ENCODE measurements at places on chromosomes 7 and 10. TPM values are rescaled to one million over a fixed set of nuclear protein-coding genes. Genes with fewer than 3 reads are reported as not detected.
A peak's percentile ranks its signal among the peaks of the same experiment; 100 is the strongest.

DNA sequence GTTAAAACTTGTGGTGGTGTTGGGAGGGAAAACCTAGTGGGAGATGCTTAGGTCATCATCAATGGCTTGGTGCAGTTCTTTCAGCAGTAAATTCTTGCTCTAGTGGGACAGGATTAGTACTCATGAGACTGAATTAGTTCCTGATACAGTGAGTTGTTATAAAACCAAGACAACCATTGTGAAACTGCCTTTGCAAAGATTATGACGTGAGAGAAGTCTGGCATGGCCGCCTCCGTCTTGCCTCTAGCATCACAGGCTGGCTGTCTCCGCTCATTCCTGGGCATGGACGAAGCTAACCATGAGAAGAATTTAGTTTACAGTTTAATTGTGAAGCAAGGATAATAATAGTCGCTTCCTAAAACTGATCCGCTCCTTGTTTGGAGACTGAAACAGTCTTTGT, 186.4 kb downstream of the KIF20B start:
- DNase-seq: peak; percentile 61

Gene AFAP1L2
- 71.4 TPM for total RNA-seq

Gene DNAJC30
- total RNA-seq: 1.0 TPM

Gene GBX1
- total RNA-seq: not detected

GRCh38 chr10:98039690-98040381, 9.4 kb upstream of the CRTAC1 start:
- DNase-seq: peak; percentile 52

DNA sequence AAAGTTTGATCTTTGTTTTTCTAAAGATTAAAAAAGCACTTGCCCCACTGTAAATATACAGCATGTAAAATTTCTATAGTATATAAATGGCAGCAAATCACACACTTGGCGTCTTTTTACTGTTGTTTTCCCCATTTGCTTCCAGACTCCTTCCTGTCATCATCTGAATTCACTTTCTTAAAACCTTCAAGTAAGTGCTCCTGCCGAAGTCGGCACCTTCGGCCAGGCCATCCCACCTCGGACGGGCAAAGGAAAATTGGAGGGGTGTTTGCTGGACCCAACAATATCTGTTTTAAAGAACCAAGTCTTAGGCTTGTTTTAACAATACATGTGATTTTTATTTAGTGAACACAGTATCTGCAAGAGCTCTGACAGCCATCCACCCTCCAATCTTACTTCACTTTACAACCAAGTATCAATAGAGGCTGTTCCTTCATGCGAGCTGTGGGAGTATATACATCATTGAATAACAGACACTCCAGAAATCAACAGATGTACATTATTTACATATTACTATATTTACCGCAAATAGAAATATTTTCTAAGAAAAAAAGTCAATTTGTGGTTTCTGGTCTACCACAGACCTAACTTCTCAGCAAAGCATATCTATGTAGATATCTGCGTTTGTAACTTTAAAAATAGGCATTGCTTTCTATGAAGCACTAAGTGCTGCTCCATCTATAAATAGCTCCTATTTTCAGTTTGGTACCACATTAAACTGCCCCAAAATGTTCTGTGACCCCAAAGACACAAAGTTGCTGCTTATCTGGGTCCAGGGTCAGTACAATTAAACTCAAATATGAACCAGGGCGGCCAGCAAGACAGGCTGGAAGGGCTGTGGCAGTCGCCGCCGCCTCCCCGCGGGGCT, 110.7 kb downstream of the CYTH3 start:
- no peak for DNase-seq

Gene STAM
- total RNA-seq: 37.9 TPM

DNA sequence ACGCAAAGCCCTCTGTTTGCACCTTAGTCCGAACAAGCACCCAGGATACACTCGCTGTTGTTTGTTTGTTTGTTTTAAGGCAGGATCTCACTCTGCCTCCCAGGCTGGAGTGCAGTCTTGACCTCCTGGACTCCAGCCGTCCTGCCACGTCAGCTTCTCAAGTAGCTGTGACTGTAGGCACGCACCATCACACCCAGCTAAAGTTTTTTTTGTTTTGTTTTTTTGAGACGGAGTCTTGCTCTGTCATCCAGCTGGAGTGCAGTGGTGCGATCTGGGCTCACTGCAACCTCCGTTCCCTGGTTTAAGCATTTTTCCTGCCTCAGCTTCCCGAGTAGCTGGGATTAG, 76.8 kb downstream of the CTBP2 start:
- peak; percentile 97 for DNase-seq

- peak; percentile 4 for DNase-seq
These were observed 112.5 kb upstream of the GHITM start for GRCh38 chr10:84026821-84027257.

Gene USP54
- 61.1 TPM for total RNA-seq

Gene FZD8
- total RNA-seq: 8.9 TPM

Gene ZNF680
- 24.6 TPM for total RNA-seq

- no peak for DNase-seq
These were observed 62.2 kb downstream of the PODXL start for GRCh38 chr7:131494182-131494581.

GRCh38 chr7:81068-81925, 111.1 kb upstream of the FAM20C start:
- DNase-seq: no peak

Gene SLC26A5
- not detected for total RNA-seq

Gene WDFY4
- not detected for total RNA-seq

Gene SH2D4B
- total RNA-seq: not detected

GRCh38 chr10:99457813-99458212, 27.4 kb upstream of the GOT1 start:
- DNase-seq: no peak

Gene EGR2
- total RNA-seq: 0.40 TPM

GRCh38 chr7:44711528-44711927, 37.1 kb upstream of the ZMIZ2 start:
- no peak for DNase-seq

DNA sequence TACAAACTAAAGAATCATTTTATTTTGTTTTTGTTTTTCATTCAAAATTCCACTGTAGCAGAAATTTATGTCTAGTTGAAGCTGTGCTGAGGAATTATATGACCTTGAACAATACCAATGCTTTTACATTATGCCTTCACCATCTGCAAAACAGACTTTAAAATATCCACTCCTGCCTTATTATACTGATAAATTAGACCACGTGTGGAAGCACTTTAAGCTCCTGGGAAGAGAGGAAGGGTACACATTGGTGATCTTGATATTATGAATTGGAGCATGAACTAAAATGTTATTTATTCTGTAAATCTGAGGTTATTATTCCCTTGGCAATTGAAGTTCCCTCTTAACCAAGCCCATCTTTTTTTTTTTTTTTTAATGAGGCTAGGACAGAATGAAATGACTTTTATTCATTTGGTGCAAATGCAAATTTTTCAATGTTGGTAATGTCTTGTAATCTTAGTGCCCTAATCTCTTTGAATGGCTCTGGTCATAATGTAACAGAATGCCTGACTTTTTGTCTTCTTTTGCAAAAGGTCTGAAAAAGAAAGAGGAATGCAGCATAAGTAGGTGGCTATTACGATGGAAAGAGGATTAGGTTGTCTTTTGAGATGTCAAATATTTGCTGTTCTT, 139.9 kb upstream of the COBL start:
- no peak for DNase-seq

Gene EMX2
- total RNA-seq: 15.9 TPM

GRCh38 chr10:116768786-116769185, 26.4 kb upstream of the HSPA12A start:
- peak; percentile 15 for DNase-seq

DNA sequence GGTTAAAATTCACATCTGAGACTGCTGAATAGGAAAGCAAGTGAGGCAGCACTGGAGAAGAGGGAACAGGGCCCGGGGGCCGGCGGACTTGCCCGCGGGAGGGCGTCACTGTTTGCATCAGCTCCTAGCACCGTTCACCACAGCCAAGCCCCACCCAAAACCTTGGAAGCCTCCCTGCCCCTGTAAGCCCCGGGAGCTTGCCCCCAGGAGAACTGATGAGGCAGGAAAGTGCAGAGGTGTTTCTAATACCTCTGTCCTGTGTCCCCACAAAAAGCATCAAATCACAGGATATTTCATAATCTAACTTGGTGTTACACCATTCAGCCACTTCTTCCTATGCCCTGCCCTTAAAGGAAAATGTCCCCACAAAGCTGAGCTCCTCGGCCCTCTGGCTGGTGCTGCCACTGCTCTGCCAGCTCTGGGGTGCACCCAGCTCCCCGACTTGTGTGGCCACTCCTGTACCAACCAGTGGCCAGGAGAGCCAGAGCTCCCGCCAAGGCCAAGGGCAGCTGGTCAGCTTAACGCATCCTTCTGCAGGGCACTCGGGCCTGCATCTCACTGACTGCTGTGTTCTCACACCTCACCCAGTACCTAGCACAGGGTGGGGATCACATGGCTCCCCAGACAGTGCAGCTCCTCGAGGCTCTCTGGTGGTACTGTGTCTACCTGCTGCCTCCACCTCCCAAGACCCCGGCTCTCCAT, 47.3 kb upstream of the CNPY1 start:
- DNase-seq: no peak

GRCh38 chr10:55305285-55305684, 504.3 kb upstream of the PCDH15 start:
- no peak for DNase-seq

Gene LRRC4
- total RNA-seq: 1.0 TPM

Gene GTF2IRD1
- total RNA-seq: 52.2 TPM

DNA sequence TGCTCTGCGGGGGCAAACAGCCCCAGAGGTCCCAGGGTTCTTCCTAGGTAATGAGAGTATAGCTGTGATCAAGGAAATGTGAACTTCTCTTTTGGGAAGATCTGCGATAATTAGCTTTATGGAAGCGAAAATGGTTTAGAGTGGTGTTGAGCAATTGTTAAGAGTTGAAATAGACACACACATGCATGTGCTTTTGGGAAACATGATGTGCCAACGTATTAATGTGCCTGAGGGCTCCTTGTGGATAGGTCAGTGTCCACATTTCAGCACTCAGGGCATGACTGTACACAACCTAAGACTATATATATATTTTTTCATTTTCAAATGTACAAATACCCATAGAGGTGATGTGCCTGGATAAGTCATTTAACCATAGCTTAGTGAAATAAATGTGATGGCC, 67.0 kb downstream of the GSDME start:
- DNase-seq: no peak

DNA sequence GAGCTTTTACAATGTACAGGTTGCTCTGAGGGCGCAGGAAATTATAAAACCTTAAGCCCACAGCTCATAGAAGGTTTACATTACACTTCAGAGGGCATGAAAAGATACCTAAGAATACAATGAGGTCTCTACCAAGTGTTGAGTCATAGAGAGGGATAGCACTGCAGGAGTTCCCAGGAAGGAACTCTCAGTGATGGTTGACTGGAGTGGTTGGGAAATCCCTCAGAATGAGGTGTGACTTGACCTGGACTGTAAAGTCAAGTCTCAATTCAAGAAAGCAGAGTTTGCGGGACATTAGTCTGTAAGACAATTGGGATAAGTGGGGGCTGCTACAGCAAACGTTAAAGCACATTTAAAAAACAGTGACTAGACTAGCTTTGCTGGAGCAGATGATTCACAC, 21.9 kb downstream of the TNKS2 start:
- DNase-seq: peak; percentile 91

Gene GPR37
- total RNA-seq: 4.2 TPM

Gene IFIT3
- 12.8 TPM for total RNA-seq

Gene SEM1
- total RNA-seq: 30.1 TPM

All from renal cortical epithelial cell (primary cell).